BJ (cell line): ENCODE measurements at places on chromosomes 2 and 18.
A peak's percentile ranks its signal among the peaks of the same experiment; 100 is the strongest.

- no peak for DNase-seq
Observed at GRCh38 chr18:7002107-7002506, 115.5 kb downstream of the LAMA1 start.

DNA sequence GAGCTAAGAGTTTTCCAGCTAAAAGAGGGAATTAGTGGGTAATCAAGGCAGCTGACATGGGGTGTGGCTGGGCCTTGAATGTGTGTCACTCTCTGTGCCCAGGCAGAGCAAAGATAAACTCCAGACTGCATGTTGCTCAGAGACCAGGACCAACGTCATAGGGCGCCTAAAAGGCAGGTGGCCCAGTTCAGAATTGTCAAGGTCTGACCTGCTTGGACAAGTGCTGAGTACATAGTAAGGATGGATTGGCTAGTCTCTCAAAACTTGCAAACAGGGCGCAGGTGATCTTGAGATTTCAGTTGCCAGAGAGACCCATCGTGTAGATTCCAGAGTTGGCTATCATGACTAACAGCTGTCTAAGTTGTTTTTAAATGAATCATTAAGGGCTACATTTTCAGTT lies 19.0 kb downstream of the CLUL1 start:
- no peak for DNase-seq

DNA sequence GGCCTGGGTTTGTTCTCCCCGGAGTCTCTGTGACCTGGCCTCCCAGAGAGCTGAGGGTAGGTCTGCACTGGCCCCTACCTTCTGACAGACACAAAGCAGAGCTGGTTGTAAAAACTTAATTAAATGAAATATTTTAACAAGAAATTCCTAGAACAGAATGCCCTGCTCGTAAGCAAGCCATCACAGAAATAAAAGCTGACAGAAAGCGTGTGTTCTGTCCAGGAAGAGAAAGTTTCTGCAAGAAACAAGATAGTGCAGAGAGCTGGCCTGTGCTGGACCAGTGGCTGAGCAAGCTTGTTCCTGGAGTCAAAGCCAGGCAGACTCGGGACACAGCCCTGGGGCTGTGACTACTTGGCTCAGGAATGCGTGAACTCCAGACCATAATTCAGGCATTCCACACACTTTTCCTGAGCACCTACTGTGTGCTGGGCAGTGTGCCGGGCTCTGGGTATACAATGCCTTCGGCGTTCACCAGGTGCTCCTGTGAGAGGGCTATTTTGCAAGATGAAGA lies 51.6 kb downstream of the APOB start:
- peak; percentile 56 for DNase-seq

- DNase-seq: no peak
Observed at GRCh38 chr2:157196956-157197355, 60.5 kb upstream of the GALNT5 start.

GRCh38 chr2:65314801-65315441 lies 87.3 kb downstream of the ACTR2 start:
- no peak for DNase-seq

DNA sequence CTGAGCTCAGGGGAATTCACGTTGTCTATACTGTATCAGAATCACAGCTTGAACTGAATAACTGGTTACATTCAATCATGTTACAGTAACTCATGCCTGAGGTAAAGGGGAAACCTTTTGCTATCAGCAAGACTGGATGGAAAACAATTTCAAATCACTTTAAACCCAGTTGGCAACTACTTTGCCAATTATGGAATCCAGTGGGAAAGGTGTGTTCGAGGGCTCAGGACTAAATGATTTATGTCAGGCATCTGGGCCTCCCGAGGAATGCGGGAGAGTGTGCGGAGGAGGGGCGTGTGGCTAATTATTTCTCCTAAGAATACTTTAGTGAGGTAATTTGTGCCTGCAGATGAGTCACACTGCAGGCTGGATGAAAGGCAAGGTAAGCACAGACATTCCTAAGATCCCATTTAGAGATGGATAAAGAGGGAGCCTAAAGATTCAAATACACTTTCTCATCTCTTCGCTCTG lies 100.1 kb downstream of the HRH4 start:
- no peak for DNase-seq

DNA sequence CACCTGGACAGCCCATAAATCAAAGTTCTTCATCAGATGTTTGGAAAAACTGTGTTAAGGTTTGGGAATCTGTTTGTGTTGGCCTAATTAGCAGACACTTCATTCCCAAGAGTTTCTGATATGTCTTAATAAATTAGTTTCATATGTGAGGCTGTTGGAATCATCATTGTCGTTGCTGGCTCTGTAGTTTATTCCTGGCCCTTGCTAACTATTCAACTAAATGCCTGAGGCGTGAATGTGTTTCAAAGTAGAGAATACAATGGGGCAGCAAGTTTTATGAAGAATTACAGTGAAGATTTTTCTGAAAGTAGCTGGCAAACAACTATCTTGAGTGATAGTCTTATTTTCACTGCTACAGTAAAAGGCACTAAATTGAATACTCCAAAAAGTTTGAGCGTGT lies 141.1 kb downstream of the PARD3B start:
- no peak for DNase-seq

- DNase-seq: no peak
Observed at GRCh38 chr2:192025637-192026036, 169.1 kb downstream of the TMEFF2 start.

GRCh38 chr2:70937866-70938585 lies 2.3 kb downstream of the ATP6V1B1 start:
- DNase-seq: no peak

DNA sequence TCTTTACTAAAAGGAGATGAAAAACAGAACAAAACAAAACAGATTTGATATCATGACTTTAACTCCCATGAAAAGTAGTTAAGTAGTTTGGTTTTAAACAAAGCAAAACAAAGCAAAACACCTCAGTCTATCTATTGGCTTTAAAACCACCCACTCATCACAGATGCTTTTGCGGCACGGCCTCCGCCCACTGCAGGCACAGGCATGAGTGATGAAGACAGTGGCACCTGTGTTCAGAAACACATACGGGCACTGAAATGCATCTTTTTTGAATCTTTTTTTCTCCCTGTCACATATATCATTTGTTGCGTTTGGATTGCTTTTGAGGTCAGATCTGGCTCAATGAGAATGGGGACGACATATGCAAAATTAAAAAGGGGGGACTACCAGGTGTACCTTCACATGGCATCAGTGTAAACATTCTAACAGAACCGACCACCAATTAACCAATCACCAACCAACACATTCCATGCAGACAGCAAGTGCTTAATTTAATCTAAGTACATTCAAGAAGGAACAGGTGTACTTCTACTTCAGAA lies 147.4 kb upstream of the REV1 start:
- no peak for DNase-seq

DNA sequence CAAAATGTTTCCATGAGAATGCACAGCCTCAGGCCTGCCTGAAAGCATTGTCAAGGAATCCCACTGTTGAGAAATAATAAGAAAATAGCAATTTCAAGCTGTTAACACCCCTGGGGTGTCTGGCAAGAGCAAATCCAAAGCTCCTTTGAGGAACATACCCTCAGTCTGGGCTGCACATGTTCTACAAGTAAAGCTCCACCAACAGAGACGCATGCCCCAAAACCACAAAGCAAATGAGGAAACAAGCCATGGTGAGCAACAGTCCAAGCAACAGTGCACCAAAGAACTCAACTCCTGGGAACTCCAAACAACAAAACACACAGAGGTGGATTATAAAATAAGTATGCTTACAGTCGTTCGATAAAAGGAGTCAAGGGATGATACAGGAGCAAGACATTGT lies 40.3 kb downstream of the CYP27C1 start:
- peak; percentile 69 for DNase-seq

DNA sequence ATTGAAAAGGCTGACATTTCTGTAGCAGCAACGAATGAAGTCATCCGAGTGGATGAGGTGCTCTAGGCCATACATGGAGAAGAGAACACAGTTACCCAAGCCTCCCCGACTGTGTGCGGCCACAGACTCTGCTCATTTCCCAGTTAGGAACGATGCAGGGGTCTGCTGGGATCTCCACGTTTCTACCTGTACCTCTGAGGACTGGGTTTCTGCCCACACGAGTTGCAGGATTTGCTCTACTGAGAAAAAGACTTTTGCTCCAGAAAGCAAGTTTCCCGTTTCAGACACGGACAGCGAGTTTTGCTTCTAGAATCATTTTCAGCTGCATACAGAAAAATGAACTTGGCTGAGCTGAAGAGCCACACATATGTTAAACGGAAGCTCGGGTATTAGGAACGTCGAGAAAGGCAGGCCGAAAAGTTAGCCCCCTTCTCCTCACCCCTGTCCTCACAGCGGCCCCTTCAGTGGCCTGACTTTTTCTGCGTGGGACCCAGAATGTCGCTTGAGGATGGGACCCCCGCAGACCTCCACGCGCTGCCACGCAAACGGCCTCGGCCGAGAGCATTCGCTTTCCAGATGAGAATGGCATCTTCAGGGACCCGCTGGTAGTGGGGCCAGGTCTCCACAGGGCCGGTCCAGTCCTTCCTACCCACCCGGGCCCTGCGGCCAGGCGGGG lies 582 bp upstream of the RAB31 start:
- no peak for DNase-seq

DNA sequence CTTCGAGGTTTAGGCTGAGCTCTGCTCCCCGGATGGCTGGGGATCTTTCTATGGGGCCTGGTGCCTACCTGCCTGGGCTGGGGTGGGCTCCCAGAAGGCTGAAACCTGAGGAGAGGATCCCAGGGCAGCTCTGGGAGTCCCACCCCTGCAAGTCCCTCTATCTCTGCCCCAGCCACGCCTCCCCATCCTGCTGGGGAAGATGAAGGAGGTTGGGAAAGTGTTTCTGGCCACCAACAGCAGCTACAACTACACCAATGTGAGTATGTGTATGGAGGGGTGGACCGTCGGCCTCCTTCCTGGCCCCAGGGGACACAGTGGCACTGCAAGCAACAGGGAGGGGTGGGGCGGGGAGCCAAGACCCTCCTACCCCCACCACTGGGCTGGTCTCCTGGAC lies 2.7 kb downstream of the NT5DC4 start:
- no peak for DNase-seq

DNA sequence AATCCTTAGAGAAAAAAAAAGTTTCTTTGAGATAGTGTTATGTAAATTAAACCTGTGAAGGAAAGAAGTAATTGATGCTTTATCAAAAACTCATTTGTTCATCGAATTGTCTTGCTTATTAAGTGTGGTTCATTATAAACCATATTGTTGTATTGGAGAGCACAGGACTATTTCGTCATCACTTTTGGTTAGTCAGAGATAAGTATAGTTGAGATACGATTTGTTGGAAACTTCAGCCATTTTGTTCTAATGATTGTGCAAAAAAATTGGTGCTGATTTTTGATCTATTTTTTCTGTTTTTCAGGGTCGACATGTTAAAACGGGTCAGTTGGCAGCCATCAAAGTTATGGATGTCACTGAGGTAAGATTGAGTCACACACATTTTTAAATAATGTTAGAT lies 92.9 kb downstream of the MAP4K4 start:
- DNase-seq: no peak

GRCh38 chr18:46302528-46303485 lies 198.6 kb downstream of the HAUS1 start:
- DNase-seq: no peak

- no peak for DNase-seq
Observed at GRCh38 chr2:216425008-216425787, 12.9 kb downstream of the SMARCAL1 start.

DNA sequence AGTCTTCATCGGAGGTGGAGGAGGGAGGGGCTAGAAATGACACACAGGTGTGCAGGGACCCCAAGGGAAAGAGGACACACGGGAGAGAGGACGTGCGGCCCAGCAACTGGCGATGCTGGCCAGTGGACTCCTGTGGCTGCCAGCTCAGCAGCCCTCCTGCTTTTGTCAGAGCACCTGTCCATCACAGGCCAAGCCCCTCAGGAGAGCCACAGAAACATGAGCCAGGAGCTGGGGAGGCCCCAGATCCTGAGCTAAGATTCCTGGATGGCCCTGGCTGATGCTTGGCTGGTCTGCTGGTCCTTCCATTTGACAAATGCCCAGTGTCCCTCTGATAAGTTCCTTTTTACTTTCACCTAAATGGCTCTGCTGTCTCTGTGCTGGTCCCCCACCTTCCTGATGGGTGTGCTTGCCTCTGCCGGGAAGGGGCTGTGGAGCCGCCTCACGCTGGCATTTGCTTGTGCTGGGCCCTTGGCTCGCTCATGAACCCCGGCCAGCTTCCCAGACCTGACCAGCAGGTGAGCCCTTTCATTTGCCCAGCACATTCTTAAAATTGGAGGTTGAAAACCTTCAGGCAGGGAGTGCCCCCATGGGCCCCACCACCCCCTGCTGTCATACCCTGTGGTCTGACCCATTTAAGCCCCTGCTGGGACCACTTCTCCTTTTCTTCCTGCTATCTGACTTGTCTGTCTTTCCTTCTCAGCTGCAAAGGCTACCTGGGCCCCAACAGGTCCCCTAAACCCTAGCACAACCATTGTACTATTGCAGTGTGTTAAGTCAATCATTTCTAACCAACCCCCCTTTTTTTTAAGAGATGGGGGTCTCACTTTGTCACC lies 37.3 kb downstream of the CYP27C1 start:
- no peak for DNase-seq

- no peak for DNase-seq
Observed at GRCh38 chr2:16950436-16950835, 284.8 kb upstream of the CYRIA start.

DNA sequence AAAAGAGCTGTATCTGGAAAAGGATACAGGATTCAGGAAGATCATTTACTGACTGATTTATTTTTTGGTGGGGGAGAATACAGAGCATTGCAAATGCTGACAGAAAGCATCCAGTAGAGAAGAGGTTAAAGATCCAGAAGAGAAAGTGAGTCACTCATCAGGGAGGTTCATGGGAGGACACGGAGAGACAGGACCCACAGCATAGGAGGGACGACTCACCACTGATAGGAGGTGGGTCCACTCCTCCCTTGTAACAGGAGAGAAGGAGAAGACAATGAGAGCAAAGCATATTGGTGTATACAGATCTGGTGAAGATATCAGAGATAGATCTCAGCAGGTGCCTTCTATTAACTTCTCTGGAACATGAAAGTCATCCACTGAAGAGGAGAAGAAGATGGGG lies 142.4 kb upstream of the AQP4 start:
- DNase-seq: no peak

DNA sequence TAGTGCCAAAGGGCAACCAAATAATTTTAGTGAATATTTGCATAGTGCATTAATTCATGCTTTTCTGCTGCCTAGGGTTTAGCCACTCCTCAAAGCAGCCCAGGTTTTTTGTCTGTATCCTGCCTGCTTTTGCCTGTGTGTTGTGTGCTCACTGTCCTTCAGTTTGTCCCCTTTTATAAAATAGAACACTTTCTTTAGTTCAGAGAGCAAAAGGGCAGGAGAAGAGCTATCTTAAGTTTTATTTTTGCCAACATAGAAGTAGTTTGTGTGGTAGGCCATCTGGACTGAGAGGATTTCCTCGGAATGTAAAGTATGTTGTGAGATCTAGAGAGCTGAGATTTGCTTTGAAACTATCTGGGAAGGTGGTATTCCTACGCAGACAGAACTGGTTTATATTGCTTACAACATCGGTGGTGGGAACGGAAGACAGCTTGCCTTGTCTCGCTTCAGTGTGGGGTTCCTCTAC lies 64.9 kb downstream of the EML4 start:
- peak; percentile 11 for DNase-seq

GRCh38 chr2:160878618-160879017 lies 281.6 kb upstream of the TANK start:
- no peak for DNase-seq
